T-helper 9 cell (primary cell): ENCODE measurements at places on chromosomes 4 and X.

- DNase-seq = no peak
Measured at GRCh38 chr4:2804973-2805501, 12.2 kb downstream of the SH3BP2 start.

GRCh38 chrX:2690856-2691542, at the start of gene CD99:
TSS of gene CD99 (plus strand) at chrX:2691295. CDS start at chrX:2691361, 66 bp downstream.
- DNase-seq = peak; percentile 84

DNA sequence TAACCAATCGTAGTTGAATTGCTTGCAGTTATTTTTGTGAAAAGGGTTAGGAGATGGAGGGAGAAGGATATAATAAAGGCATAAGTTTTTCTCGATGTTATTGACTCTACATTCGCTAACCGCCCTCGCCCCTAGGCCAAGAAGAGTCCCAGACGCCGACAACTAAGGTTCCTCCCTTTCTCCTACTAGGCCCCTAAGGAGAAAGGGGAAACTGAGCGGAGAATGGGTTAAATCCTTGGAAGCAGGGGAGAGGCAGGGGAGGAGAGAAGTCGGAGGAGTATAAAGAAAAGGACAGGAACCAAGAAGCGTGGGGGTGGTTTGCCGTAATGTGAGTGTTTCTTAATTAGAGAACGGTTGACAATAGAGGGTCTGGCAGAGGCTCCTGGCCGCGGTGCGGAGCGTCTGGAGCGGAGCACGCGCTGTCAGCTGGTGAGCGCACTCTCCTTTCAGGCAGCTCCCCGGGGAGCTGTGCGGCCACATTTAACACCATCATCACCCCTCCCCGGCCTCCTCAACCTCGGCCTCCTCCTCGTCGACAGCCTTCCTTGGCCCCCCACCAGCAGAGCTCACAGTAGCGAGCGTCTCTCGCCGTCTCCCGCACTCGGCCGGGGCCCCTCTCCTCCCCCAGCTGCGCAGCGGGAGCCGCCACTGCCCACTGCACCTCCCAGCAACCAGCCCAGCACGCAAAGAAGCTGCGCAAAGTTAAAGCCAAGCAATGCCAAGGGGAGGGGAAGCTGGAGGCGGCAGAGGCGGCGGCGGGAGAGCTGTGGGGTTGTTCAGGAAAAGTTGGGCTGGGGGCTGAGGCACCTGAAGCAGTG, 5.9 kb downstream of the ATOH1 start:
- DNase-seq = no peak

DNA sequence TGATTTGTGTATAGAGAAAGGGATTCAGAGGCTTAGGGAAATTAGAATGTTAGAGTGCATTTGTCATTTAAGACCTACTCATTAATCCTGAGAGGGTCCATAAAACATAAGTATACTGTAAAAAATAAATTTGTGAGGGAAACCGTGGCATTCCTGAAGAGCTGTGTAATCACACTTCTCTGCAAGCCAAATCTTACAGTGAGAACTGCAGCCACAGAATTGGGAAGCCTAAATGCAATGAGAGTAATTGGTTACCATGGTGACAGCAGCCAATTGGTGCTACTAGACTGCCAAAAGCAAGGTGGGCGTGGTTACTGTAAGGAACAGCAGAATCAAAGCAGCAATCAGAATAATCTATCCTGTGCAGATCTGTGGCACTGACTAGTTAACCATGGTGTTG, 345.2 kb upstream of the GRID2 start:
- DNase-seq = no peak

GRCh38 chr4:112881842-112882241, 167.6 kb upstream of the ANK2 start:
- DNase-seq = no peak

DNA sequence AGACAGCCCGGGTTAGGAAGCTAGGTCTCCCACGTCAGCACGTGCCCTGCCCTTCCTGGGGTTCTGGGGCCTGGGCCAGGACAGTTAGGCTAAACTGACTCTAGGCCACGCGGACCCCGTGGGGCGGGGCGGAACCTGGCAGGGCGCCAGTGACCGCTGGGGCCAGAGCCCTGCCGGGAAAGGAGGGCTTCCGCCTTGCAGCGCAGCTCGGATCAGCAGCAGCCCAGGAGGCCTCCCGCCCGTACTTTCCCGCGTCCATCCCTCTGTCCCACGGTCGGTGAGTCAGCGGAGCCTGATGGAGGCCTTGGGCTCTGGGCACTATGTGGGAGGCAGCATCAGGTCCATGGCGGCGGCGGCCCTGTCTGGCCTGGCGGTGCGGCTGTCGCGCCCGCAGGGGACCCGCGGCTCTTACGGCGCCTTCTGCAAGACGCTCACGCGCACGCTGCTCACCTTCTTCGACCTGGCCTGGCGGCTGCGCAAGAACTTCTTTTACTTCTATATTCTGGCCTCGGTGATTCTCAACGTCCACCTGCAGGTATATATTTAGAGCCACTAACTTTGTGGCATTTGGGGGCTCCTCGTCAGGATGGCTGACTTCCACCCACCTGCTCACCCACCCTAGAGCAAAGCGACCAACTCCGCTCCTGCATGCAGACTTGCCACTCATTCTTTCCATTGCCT, at the start of gene SMIM10:
TSS of gene SMIM10 (plus strand) at position 191 of the 681 bp plus-strand sequence. CDS start at position 296, 105 bp downstream.
- DNase-seq = no peak

DNA sequence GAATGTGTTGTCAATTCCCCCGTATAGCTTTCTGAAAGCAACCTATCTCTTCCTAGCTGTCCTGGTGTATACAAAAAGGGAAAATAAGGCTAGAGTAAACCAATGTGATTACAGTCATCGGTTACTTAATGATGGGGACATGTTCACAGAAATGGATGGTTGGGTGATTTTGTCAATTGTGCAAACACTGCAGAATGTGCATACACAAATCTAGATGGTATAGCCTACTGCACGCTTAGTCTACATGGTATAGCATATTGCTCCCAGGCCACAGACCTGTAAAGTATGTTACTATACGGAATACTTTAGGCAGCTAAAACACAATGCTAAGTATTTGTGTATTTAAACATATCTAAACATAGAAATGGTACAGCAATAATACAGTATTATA, 5.1 kb downstream of the DTHD1 start:
- DNase-seq = no peak

GRCh38 chrX:70504772-70505450, 60.3 kb downstream of the DLG3 start:
- no peak for DNase-seq

DNA sequence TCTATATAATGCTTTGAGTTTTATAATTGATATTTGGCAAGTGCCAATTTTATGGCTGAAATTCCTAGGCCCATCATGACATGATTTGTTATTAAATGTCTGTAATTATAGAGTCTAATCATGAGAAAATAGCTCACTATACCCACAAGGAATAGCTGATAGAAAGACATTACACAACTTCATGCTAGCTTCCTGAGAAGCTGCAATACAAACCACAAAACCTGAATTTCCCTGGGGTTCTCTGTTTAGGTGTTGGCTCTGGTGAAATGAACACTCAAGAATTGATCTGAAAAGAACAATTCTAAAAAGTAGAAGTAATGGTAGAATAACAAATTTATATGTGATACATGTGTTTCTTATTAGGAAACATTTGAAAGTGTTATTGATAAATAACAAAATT, 169.6 kb downstream of the GASK1B start:
- no peak for DNase-seq

GRCh38 chrX:101219864-101220346, 319 bp downstream of the DRP2 start:
- DNase-seq = no peak

GRCh38 chrX:119954374-119954773, 10.8 kb upstream of the NKAP start:
- DNase-seq = no peak

- no peak for DNase-seq
Measured at GRCh38 chr4:16582036-16582435, 316.4 kb downstream of the LDB2 start.

DNA sequence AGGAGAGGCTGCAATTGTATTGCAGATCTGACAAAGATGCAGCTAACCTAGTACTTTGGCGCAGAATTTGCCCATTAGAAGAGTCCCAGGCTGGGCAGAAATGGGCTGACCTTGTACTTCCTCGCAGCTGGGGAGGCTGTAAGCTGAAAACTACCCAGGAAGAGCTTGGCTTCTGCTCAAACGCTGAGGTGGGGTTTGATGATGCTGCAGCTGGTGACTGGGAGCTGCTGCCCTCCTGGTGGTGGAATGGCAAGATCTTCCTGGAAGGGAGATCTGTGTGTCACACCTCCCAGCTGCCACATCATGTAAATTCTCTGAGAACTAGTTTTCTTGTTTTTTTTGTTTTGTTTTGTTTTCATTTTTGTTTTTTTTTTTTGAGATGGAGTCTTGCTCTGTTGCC, 17.4 kb downstream of the CCNG2 start:
- no peak for DNase-seq

GRCh38 chr4:21366312-21366711, 582.3 kb downstream of the KCNIP4 start:
- no peak for DNase-seq

DNA sequence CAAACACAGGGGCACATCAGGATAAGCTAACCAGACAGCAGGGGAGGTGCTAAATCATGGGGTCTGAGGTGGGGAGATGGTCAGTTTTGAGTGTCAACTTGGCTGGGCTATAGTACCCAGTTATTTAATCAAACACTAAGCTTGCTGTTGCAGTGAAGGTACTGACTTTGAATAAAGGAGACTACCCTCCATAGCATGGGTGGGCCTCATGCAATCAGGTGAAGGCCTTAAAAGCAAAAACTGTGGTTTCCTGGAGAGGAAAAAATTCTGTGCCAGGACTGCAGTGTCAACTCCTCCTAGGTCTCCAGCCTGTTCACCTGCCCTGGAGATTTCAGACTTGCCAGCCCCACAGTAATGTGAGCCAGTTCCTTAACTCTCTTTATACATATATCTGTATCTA, 12.6 kb upstream of the HSFX2 start:
- DNase-seq = no peak

DNA sequence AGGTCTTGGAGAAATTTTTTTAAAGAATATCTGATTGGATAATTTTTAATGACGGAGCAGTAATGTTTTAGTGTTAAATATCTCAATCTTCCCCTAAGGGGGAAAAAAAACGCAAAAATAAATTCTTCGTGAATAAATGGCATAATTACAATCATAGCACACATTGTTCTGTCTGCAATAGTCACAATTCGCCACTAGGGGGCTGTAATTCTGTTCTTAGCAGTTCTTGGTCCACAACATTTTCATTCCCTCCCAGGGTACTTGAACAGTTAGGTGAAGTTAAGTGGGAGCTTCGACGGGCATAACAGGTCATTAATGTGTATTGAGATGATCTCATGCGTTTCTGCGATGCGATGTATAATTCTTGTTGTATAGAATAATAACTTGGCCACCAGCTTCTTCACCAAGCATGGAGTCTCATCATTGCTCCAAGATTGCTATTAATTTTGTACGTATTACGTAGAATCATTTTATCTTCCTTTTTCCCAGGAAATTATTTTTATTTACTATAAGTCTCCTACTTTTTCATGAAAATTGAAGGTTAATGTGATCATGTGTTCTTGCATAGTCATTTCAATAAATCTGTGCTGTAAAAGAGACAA, 27.2 kb downstream of the HTR2C start:
- peak; percentile 4 for DNase-seq

- no peak for DNase-seq
Measured at GRCh38 chr4:97653701-97654100, 489.6 kb downstream of the STPG2 start.

DNA sequence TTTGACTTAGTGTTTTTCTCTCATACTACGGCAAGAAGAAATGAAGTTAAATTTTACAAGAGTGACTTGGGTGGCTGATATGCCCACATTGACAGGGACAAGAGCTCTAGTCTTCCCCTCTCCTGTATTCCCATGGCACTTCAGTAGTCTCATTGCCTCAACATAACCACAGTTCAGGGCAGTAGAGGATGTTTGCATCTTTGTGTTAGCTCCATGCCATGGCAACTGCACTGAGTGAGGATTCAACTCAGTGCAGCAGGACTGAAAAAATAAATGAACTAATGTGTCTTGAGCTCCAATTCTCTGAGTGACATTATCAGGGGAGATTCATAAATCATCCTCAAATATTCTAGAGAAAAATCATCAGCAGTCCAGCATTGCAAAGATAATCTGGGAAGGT, 78.8 kb downstream of the TET2 start:
- DNase-seq = no peak

DNA sequence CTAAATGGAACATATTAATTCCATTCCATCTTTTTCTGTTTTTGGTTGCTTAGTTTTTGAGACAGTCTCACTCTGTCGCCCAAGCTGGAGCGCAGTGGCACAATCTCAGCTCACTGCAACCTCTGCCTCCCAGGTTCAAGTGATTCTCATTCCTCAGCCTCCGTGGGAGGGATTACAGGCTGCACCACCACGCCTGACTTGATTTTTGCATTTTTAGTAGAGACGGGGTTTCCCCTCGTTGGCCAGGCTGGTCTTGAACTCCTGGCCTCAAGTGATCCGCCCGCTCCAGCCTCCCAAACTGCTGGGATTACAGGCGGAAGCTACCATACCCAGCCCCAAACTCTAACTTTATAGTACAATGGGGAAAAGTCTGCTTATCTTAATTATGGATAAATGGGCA, 11.2 kb downstream of the HNRNPD start:
- no peak for DNase-seq
